Hepatic stellate cell (primary cell): ENCODE measurements at places on chromosomes 2 and 18.

- DNase-seq, result no peak
Measured at GRCh38 chr18:66129248-66129647, 378.4 kb downstream of the CDH7 start.

- no peak for DNase-seq
Measured at GRCh38 chr2:60556576-60557485, 3.4 kb upstream of the BCL11A start.

GRCh38 chr2:5984273-5984655 lies 292.1 kb downstream of the SOX11 start:
- DNase-seq, result no peak

GRCh38 chr2:191980483-191980882 lies 133.6 kb upstream of the CAVIN2 start:
- no peak for DNase-seq

GRCh38 chr2:3662239-3662638 lies 4.2 kb downstream of the ALLC start:
- no peak for DNase-seq

GRCh38 chr2:118003396-118003824 lies 10.5 kb downstream of the CCDC93 start:
- DNase-seq, result peak; percentile 49

DNA sequence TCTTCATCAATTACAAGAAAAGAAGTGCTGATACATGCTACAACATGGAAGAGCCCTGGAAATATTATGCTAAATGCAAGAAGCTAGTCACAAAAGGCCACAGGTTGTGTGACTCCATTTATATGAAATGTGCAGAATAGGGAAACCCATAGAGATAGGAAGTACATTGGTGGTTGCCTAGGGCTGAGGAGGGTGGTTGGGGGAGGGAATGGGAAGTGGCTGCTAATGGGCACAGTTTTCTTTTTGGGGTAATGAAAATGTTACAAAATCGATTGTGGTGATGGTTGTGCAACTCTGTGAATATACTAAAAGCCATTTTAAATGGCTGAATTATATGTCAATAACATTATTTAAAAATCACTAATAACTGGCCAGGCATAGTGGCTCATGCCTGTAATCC lies 24.3 kb upstream of the RESP18 start:
- no peak for DNase-seq

- peak; percentile 27 for DNase-seq
Measured at GRCh38 chr2:15159751-15160177, 401.4 kb downstream of the NBAS start.

DNA sequence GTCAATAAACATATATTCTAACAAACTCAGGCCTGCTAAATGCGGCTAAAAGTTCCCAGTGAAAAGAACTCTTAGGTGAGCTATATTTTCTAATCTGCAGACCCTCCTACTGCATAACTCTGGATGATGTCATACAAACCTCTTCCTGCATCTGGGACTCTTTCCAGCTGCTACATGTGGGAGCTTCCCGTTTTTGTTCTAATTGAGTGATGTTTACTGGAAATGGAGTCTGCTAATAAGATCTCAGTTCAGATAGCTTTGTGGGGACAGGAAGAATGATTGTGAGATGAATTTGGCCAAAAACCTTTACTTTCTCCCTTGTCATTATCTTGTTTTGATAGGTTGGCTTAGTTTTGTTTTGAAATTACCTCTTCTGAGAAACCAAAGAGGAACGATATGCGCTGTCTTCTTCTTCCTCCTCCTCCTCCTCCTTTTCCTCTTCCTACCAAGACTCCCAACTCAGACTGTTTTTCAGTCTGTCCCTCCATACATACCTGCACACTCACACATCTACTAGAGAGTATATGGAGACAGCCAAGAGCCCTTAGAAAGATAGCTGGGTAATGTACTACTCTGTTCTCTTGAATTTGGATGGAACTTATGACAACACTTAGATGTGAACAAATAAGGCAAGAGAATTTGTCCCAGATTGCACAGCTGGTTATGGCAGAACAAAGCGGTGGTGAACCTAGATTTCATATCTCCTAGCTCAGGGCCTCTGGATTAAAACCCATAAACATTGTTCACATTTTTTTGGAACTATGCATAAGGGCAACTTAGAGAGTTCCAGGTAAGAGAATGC lies 39.8 kb upstream of the AAK1 start:
- peak; percentile 46 for DNase-seq

DNA sequence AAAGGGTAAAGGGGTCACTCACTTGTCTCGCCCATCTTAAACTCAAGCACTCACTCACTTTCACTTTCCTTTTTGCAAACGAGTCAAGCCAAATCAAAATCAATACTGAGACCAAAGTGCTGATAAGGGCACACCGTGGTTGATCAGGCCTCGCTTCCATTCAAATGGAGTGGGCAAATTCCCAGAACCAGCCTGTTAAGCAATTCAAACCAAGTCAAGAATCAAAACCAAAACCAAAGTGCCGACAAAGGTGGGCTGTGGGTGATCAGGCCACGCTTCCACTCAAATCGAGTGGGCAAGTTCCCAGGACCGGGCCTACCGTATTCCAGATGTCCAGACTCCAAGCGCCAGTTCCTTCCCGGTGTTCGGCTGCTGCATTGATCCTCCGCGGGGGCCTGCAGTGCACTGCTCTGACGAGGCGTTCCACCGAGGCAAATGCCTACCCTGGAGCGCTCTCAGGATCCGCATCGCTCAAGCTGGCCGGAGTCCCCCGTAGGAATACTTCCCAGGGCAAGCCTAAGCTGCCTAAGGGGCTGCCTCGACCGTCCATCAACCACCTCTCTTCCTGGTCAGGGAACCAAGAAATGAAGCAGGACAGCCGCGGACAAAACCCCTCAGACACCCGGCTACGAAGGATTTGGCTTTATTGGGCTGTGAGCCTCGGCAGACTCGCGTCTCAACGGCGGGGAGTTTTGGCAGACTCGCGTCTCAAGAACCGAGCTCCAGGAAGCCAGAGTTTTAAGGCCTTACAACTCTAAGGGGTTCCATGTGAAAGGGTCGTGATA lies 89.9 kb upstream of the SLC1A4 start:
- no peak for DNase-seq

GRCh38 chr2:120680136-120680761 lies 55.4 kb upstream of the GLI2 start:
- peak; percentile 83 for DNase-seq

- DNase-seq, result no peak
Measured at GRCh38 chr2:173611121-173611520, 256.4 kb downstream of the CDCA7 start.

- no peak for DNase-seq
Measured at GRCh38 chr18:58866066-58866772, 1.5 kb downstream of the ZNF532 start.

- DNase-seq, result no peak
Measured at GRCh38 chr2:85344356-85344954, 9.9 kb downstream of the RETSAT start.

GRCh38 chr2:160583146-160583535 lies 89.5 kb upstream of the RBMS1 start:
- no peak for DNase-seq

GRCh38 chr2:47888581-47889280 lies 17.6 kb downstream of the FBXO11 start:
- no peak for DNase-seq

- DNase-seq, result no peak
Measured at GRCh38 chr2:123546353-123546752, 478.7 kb upstream of the CNTNAP5 start.

GRCh38 chr2:8098476-8099266 lies 583.2 kb upstream of the ID2 start:
- DNase-seq, result no peak

GRCh38 chr2:234203135-234203984 lies 152.9 kb downstream of the SPP2 start:
- DNase-seq, result peak; percentile 79

GRCh38 chr2:10333247-10333613 lies 30.5 kb downstream of the HPCAL1 start:
- no peak for DNase-seq

GRCh38 chr2:69580486-69580885 lies 63.1 kb downstream of the AAK1 start:
- DNase-seq, result no peak

- no peak for DNase-seq
Measured at GRCh38 chr2:26281226-26281625, 36.5 kb downstream of the HADHB start.

GRCh38 chr2:180871649-180872048 lies 108.8 kb upstream of the UBE2E3 start:
- no peak for DNase-seq

DNA sequence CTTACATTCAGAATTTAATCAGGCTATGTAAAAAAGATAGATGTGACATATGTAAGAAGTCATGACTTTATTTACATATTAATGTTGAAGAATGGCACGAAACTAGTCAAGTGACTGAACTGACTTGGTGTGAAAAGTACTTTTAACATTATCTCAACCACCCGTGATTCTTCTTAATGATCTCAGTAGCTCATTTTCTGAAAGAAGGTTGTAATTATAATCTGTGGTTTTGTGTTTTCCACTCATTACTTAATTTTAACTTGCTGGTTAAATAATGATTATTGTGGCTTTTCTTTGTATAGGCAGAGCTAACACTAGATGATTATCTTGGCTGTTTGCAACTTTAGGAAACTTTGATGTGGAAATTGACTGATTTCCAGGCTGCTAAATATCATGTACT lies 18.5 kb downstream of the KCNJ13 start:
- DNase-seq, result no peak

GRCh38 chr2:122163617-122164016 lies 408.2 kb downstream of the TSN start:
- no peak for DNase-seq

GRCh38 chr18:42310956-42311355 lies 355.9 kb downstream of the PIK3C3 start:
- DNase-seq, result no peak

DNA sequence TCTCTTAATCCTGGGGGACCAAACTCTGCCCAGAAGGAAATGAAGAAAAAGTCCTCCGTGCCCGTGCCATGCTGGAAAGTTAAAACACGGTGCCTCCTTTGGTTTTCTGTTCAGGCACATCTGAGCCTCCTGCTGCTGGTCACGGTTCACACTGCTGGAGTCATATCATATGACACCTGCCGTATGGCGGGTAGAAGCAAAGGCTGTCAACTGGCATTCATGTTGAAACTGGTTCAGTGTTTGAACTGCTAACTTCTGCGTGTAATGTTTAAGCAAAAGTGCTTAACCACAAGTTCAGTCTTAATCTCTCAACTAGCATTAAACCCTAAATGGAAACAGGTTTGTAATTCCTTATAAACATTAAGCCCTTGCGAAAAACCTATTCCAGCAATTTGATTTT lies 3.1 kb downstream of the STK39 start:
- DNase-seq, result no peak

DNA sequence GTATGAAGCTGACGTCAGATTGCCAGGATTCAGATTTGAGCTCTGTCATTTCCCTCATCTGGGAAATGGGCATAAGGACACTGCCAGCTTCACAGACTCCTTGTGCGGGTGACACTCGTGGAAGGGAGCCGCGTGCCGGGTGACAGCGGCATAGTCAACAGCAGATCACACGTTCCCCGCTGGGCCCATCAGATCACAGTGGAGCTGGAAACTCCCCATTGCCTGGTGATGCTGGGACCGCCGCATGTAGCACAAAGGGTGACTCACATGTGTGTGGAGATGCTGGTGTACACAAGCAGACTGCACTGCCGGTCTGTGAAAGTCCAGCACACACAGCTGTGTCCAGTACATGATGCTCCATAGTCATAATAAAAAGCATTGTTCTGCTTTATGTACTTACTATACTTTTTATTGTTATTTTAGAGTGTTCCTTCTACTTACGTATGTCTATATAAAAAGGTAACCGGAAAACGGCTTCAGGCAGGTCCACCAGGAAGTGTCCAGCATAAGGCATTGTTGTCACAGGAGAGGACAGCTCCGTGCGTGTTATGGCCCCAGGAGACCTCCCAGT lies 31.8 kb downstream of the SALL3 start:
- no peak for DNase-seq

- DNase-seq, result peak; percentile 15
Measured at GRCh38 chr2:219947575-219947974, 320.1 kb downstream of the SLC4A3 start.

- no peak for DNase-seq
Measured at GRCh38 chr18:76380791-76381405, 114.1 kb downstream of the ZNF516 start.

- no peak for DNase-seq
Measured at GRCh38 chr2:70772486-70773155, 4.6 kb upstream of the ADD2 start.

DNA sequence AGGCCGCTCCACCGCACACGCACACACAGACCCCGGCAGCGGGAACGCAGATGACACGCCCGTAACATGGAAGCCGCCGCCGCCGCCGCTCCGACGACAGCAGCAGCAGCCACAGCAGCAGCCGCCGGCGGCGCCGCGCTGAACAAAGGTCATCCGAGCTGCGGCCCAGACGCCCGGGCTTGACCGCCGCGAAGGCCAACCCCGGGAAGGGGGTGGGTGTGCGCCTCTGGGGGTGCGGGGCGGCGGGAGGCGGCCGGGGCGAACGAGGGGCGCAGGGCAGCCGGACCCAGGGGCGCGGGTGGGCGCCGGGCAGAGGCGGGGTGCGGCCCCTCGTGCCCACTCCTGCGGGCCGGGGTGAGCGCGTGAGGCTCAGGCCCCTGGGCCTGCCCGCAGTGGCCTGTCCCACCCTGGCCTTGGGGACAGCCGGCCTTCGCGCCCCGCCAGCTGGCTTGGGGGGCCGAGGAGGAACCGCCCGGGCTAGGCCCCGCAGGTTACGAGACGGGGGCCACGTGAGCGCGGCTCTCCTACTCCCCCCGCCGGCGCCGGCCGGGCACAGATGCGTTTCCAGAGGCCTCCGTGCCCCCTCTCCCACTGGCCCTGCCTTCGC lies 1.0 kb upstream of the ZNF532 start:
- DNase-seq, result peak; percentile 56

DNA sequence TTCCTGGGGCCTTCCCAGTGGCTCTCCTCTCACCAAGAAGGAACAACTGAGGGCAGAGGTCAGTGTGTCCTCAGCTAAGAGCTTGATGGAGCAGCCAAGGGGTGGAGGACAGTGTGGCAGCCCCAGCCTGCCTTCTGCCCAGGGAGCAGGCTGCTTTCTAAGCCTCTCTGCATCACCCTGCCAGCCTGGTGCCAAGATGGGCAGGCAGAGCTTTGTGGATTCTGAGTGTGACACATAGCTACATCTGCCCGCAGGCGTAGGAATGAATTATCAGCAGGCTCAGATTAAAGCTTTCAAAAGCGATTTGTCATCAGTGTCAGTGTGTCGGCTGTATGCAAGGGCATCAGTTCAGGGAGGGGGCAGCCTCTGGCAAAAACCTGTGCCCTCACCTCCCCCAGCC lies 8.7 kb downstream of the MAL start:
- no peak for DNase-seq

GRCh38 chr18:13289481-13290205 lies 71.1 kb downstream of the LDLRAD4 start:
- DNase-seq, result no peak

- no peak for DNase-seq
Measured at GRCh38 chr2:28134262-28134812, 243.8 kb downstream of the BABAM2 start.
